ENCODE measurements at places on chromosomes 11 and 22.

GRCh38 chr11:66280428-66280827, 2.5 kb downstream of the CNIH2 start:
- no peak for DNase-seq

DNA sequence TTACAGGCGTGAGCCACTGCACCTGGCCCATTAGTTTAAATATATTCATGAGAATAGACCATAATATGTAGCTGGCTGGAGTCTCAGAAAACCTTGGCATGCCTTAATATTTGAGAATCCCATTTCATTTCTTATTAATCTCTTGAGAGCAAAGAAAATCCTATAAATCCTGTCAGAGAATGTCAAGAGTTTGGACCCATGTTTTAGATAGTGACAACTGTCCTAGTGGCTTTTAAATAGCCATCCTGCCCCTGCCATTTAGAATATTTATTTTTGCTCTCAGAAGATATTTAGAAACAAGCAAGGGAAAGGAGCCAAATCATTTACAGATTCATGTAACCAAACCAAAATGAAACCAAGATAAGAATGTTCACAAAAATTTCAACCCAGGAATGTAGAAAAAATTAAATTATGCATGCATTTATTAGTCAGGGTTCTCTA, 107.2 kb downstream of the SWAP70 start:
- DNase-seq = no peak

DNA sequence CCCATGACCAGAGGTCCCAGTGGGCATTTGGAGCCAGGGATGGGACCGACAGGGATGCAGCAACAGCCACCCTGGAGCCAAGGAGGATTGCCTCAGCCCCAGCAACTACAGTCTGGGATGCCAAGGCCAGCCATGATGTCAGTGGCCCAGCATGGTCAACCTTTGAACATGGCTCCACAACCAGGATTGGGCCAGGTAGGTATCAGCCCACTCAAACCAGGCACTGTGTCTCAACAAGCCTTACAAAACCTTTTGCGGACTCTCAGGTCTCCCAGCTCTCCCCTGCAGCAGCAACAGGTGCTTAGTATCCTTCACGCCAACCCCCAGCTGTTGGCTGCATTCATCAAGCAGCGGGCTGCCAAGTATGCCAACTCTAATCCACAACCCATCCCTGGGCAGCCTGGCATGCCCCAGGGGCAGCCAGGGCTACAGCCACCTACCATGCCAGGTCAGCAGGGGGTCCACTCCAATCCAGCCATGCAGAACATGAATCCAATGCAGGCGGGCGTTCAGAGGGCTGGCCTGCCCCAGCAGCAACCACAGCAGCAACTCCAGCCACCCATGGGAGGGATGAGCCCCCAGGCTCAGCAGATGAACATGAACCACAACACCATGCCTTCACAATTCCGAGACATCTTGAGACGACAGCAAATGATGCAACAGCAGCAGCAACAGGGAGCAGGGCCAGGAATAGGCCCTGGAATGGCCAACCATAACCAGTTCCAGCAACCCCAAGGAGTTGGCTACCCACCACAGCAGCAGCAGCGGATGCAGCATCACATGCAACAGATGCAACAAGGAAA, 27.3 kb upstream of the L3MBTL2 start:
- no peak for DNase-seq

DNA sequence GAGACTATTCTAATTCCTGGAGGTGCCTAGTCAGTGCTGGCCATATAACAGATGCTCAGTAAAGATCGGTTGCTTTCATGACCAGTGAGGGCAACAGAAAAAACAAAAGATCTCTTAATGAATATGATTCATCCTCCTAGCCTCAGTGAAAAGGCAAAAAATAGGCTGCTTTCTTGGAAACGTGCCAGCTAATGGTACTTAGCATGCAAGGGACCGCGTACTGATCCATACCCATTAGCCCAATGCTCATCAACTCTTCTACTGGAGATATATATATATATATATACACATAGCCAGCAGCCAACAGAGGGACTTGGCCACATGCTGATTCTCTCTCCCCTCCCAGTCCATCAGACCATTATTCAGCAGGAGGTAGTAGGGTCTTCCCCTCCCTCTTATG, 320.4 kb downstream of the KIRREL3 start:
- DNase-seq = no peak

DNA sequence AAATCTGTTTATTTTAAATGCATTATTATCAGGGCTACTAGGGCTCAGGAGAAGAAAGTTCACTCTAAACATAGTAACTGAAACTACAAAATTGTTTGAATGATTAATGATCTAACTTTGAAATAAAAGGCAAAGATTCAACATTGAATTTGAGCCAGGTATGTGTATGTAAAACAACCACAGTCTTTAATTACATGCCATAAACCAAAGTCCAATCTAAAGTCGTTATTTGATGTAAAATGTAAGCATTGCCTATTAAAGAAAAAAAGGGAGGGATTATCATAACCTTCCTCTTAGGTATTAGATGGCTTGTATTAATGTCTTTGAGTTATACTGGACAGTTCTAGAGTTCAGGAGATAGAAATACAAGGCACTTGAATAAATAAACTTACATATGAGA, 25.2 kb upstream of the PANX1 start:
- DNase-seq = no peak

DNA sequence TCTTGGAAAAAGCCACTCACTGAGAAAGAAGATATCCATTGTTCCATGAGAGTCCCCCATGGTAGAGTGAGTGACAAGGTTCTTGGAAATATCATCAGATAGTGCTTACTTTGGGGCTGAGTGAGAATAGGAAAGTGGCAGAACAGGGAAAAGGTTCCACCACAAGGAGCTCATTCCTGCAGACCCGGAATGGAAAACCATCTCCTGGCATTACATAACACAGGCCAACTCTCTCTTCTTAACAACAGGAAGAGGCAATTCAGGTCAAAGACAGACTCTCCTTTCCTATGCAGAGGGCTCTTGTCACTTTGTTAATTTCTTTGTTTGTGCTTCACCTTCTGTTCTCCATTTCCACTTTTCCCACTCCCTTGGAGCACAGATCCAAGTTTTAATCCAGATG, 259.7 kb downstream of the KIRREL3 start:
- no peak for DNase-seq

DNA sequence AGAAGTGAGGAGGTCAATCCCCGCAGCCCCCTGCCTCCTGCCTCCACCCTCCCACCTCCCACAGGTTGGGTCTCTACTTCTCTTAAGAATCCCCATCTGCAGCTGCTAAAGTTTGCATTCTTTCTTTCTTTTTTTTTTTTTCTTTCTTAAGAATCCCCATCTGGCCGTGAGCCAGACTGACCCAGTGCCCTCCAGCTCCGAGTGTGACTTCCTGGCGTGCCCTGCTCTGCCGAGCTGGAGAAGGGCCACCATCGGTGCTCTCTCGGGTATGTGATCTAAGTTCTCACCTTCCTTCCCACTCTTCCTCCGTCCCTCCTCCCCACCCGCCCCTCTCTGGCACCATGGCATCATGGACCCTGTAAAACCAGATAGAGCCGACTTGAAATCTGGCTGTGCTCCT, 66.7 kb upstream of the LMO1 start:
- DNase-seq = no peak

Data from activated CD8-positive, alpha-beta memory T cell treated with anti-CD3 and anti-CD28 coated beads for 1 hour (primary cell).